Right atrium auricular region (tissue), 2 donors: ENCODE measurements at places on chromosomes 7 and 10. TPM values are rescaled to one million over a fixed set of nuclear protein-coding genes. Genes with fewer than 3 reads are reported as not detected.

Gene KAZALD1
- 7.5 TPM for total RNA-seq

DNA sequence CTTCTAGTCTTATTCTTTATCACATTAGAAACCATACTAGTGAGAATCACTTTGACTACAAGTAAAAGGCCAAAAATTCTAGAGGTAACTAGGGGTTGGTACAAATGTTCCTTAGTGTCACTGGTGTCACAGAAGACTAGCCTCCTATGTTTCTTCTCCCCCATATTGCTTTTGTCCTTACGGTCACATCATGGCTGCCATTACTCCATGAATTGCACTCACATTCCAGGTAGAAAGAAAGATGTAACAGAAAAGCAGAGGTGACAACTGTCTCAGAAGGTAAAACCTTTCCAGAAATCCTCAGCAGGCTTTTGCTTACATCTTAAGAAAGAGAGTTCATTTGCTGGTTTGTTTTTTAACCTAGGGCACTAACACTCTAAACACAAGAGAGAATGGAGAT, 42.9 kb downstream of the USP6NL start:
- DNase-seq: no peak

Gene SPDYE2B
- total RNA-seq: not detected

DNA sequence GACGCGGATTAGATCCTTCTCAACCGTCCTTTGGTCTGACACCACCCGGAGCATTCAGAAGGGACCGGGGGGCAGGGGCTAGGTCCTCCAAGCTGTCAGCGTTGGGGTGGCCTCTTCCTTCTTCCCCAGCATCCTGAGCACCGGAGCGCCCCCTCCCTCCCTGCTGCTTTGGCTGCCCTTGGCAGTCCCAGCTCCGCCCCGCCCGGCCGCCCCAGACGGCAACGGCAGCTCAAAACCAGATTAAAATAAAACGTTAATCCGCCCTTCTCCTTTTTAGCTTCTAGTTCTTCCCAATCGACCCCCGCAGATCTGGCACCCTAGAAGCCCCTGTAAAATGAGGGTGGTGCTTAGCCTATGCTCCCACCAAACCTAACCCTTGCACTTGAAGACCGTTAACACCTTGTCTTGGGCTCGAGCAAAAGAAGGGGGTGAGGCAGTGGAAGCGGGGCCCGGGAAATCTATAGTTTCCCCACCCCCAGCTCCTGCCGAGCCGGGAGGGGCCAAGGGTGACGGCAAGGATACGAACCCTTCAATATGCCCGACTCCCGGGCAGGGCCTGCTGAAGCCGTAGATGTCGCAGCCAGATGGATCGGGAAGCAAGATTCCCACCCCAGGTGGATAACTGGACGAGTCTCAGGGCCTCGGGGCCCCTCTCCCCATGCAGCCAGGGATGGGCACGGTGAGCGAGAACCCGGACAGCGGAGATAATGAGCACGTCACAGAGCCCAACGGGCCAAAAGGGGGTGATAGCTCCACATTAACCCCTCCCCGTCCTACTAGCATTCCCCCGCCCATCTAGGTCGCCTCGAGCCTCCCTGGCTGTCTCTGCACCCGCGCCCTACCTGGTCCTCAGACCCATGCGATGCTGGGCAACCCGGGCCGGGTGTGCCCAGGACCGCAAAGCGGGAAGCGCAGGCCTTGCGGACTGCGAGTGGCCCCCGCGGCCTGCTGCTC, 169.7 kb downstream of the NRF1 start:
- DNase-seq: no peak

Gene GNAI1
- 9.2 TPM for total RNA-seq

GRCh38 chr7:157892751-157893523, 556.1 kb downstream of the DNAJB6 start:
- no peak for DNase-seq

Gene ECHS1
- total RNA-seq: 89.8 TPM
